Left cardiac atrium (tissue), 4 donors: ENCODE measurements at places on chromosomes 6 and 20. TPM values are rescaled to one million over a fixed set of nuclear protein-coding genes. Genes with fewer than 3 reads are reported as not detected.

OR5V1 gene
- not detected for total RNA-seq

OR2J3 gene
- total RNA-seq = not detected

HRH3 gene
- not detected for total RNA-seq

SEMG1 gene
- not detected for total RNA-seq

GPSM3 gene
- 15.8 TPM for total RNA-seq

TRAPPC3L gene
- 0.24 TPM for total RNA-seq

ADGRF4 gene
- 0.06 TPM for total RNA-seq

TMC2 gene
- total RNA-seq = not detected

SMIM26 gene
- 84.9 TPM for total RNA-seq

NDRG3 gene
- 32.7 TPM for total RNA-seq

WFDC12 gene
- total RNA-seq = not detected

PRRC2A gene
- 85.0 TPM for total RNA-seq

C6orf141 gene
- total RNA-seq = 1.1 TPM

PNPLA1 gene
- total RNA-seq = not detected

TSPO2 gene
- total RNA-seq = not detected

SLC22A16 gene
- total RNA-seq = not detected

CUTA gene
- total RNA-seq = 114 TPM

IL22RA2 gene
- not detected for total RNA-seq

VWA7 gene
- total RNA-seq = 6.2 TPM

UBD gene
- not detected for total RNA-seq

ARMH2 gene
- not detected for total RNA-seq

GABRR1 gene
- not detected for total RNA-seq

MAP7 gene
- total RNA-seq = 2.2 TPM

TREM1 gene
- total RNA-seq = 3.0 TPM

KIAA0408 gene
- 12.9 TPM for total RNA-seq

REM1 gene
- total RNA-seq = 1.6 TPM

LAMA4 gene
- total RNA-seq = 63.7 TPM

CCN6 gene
- not detected for total RNA-seq

KIF3B gene
- 17.0 TPM for total RNA-seq

PMEPA1 gene
- total RNA-seq = 28.3 TPM

DDX43 gene
- 0.86 TPM for total RNA-seq

FOXQ1 gene
- not detected for total RNA-seq

CD83 gene
- total RNA-seq = 2.3 TPM
